GM06990 (cell line): ENCODE measurements at places on chromosomes 16 and 17.

- DNase-seq = no peak
Observed at GRCh38 chr16:50289950-50290764, 23.8 kb downstream of the ADCY7 start.

DNA sequence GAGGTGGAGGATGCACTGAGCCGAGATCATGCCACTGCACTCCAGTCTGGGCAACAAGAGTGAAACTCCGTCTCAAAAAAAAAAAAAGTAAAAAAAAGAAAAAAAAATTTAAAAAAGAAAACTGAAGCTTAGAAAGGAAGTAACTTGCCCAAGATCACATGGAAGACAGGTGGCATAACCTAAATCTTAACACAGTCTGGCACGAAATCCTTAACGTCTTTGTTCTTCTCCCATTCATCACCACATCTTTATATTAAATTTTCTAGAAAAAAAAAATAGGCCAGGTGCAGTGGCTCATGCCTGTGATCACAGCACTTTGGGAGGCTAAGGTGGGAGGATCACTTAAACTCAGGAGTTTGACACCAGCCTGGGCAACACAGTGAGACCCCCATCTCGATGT lies 9.3 kb downstream of the WDR59 start:
- no peak for DNase-seq

GRCh38 chr17:81529437-81529803 lies 1.2 kb downstream of the FSCN2 start:
- DNase-seq = no peak

DNA sequence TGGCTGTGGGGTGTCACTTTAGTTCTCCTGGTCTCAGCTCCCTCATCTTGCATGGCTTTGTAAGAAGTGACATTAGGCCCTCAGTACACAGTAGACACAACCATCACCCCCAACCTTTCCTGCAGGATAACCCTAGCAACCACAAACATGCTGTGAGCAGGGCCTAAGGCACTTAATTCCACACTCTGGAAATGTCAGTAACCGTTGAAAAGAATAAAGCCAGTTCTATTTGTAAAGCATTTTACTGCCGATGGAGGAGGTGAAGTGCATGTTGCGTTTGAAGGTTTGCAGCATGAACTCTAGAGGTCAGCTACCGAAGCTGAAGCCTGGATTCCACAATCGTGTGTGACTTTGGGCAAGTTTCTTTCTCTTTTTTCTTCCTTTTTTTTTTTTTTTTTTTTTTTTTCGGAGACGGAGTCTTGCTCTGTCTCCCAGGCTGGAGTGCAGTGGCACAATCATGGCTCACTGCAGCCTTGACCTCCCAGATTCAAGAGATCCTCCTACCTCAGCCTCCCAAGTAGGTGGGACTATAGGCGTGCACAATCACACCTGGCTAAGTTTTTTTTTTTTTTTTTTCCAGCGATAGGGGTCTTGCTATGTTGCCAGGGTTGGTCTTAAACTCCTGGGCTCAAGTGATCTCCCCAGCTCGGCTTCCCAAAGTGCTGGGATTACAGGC lies 26.1 kb upstream of the TOB1 start:
- no peak for DNase-seq

DNA sequence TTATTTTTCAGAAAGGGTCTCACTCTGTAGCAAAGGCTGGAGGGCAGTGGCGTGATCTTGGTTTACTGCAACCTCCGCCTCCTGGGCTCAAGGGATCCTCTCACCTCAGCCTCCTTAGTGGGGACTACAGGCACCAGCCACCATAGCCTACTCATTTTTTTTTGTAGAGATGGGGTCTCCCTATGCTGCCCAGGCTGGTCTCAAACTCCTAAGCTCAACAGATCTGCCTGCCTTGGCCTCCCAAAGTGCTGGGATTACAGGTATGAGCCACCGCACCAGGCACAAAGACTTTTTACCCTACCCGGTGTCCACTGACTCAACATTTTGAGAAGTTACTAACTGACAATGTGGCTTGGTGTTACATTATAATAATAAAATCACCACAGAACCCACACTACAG lies 7.2 kb downstream of the GRB2 start:
- no peak for DNase-seq

- no peak for DNase-seq
Observed at GRCh38 chr17:8844229-8845218, 22.9 kb downstream of the PIK3R6 start.

DNA sequence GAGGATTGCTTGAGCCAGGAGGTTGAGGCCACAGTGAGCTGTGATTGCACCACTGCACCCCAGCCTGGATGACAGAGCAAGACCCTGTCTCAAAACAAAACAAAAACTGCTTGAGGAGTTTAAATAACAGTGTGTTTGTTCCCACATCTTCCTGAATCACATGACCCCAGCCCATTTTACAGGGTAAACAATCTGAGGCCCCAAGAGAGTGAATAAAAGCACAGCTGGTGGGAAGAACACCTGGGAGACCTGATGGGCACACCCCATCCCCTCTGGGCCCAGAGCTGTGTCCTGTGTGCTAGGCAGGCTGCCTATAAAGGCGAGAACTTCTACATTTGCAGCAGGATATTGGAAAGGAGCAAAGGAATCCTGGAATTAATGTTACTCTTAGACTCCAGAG lies 69.6 kb downstream of the PLXDC1 start:
- no peak for DNase-seq

GRCh38 chr17:39739885-39740356 lies 2.2 kb downstream of the GRB7 start:
- DNase-seq = no peak

DNA sequence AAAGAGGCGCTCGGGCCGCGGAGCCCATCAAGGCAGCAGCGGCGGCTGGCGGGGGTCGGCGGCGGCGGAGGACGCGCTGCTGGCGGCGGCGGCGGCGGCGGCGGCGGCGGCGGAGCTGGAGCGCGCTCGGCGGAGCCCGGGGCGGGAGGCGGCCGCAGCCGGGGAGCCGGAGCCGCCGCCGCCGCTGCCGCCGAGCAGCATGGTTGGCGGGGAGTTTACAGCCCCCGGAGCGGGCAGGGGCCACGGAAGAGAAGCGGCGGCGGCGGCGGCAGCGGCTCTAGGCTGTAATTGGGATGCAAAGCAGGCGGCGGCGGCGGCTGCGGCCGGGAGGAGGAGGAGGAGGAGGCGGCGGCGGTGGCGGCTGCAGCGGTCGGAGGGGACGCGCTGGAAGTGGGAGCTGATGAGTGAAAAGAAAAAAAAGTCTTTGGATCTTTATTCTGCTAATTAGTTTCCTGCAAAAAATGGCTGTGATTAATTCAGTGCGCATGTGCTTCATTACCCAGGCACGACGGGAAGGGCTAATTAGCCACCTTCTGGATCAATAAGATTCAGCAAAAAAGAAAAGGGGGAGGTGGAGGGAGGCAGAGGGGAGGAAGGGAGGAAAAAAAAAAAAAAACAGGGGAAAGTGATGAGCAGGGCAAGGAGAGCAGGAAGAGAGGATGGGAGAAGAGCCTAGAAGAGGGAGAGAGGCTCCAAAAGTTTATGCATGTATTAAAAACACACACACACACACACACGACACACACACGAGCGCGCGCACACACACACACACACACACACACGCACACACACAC lies 10.9 kb upstream of the ZFHX3 start:
- DNase-seq = peak; percentile 58

DNA sequence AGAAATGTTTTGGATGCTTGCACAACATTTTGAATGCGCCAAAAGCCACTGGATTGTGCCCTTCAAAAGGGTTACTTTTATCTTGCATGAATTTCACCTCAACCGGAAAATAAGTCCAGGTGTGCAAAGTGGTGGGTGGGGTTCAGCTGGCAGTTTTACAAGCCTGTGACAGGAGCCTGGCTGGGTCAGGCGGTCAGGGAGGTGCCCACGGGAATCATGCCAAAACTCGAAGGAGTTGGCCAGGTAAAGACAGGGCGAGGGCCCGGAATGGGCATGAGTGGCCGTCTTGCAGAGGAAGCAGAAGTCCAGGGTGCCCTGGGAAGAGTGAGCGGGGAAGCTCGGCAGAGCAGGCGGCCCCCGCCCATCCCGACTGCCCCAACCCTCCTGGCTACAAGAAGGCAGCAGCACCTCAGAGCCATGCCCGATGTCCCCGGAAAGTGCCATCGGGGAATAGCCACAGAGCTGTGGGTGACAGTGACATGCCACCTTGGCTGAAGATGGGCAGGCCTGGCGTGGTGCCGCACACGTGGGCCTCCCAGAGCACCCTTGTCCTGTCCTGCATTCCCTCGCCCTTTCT lies 19.1 kb upstream of the CACNG1 start:
- DNase-seq = no peak

DNA sequence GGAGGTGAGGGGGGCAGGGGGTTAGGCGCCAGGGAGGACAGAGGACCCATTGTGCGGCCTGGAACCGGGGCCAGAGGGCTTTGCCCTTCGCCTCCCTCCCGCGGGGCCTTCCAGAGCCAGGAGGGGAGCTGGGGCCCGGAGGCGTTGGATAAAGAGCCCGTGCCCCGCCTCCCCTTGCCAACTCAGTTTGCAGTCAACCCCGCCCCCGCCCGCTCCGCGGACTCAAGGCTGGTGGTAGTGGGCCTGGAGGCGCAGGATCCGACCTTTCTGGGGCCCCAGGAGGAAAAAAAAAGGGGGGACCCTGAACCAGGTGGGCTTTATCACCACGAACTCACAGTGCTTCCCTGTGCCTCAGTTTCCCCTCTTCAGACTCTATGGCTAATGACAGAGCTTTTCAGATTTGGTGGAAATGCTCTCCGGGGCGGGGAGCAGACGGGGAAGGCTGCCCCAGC lies 2.0 kb upstream of the SPHK1 start:
- no peak for DNase-seq

GRCh38 chr17:44779211-44780025 lies 20.6 kb downstream of the ADAM11 start:
- peak; percentile 79 for DNase-seq

DNA sequence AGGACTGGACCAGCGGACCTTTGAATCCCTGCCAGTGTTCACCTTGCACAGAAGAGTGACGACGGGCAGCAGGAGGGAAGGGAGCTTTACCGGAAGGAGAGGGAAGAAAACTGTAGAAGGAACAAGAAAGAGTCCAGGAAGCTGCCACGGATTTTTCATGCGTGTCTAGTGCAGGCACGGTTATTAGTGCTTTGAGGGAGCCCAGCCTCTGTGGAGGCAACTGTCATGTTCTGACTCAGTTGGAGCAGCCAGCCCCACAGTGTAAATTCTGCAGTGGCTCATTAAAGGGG lies 6.5 kb upstream of the HOXB13 start:
- no peak for DNase-seq

- DNase-seq = no peak
Observed at GRCh38 chr16:86227801-86228200, 282.5 kb upstream of the FOXF1 start.

GRCh38 chr16:7910116-7910515 lies 577.5 kb downstream of the RBFOX1 start:
- no peak for DNase-seq

DNA sequence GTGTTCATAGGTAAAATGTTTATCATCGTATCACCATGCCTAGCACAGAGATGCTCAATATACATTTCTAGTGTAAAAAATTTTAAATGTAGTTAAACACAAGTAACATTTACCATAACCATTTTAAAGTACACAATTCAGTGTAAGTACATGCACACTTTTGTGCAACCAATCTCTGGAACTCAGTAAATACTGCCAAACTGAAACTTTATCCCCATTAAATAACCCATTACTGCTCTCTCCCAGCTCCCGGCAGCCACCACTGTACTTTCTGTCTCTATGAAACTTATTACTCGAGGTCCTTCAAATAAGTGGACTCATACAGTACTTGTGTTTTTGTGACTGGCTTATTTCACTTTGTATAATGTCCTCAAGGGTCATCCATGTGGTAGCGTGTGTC lies 29.0 kb downstream of the RMI2 start:
- no peak for DNase-seq

- no peak for DNase-seq
Observed at GRCh38 chr17:73838815-73839214, 194.6 kb upstream of the SDK2 start.
